Inflammatory macrophage (primary cell): ENCODE measurements at places on chromosomes 12 and 14.

- DNase-seq: no peak
Observed at GRCh38 chr14:24802236-24802635, 168.2 kb upstream of the GZMB start.

- no peak for DNase-seq
Observed at GRCh38 chr12:91240386-91241095, 57.9 kb upstream of the DCN start.

- DNase-seq: no peak
Observed at GRCh38 chr14:51738754-51739153, 87.0 kb downstream of the FRMD6 start.

DNA sequence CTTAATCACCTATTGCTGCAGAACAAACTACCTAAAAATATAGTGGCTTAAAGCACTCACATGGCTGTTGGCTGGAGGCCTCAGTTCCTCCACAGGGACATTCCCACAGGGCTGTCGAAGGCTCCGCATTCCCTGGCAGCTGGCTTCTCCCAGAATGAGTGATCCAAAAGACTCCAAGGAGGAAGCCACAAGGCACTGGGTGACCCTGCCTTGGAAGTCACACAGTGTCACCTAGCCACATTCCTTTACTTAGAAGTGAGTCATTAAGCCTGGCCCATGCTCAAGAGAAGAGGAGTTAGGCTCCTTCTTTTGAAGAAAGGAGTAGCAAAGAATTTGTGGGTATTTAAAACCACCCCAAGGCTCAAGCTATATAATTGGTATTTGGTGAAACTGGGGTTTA is 63.9 kb upstream of the MAP1LC3B2 start:
- DNase-seq: no peak

DNA sequence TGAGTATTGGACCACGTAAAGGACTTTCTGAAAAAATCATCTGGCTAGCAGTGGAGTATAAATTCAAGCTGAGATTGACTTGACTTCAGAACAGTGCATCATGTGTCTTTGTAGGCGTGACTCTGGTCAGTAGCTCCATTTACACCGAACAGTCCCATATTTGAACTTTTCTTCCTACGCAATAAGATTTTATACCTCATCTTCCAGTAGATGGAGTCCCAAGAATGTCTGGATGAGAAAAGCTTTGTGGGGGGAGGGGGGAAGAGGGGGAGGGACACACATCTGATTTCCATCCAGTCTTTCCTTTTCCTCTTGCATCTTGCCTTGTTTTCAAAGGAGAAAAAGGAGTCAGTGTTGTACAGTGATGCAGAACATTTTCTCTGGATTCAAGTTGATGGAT is 241.0 kb downstream of the EMP1 start:
- no peak for DNase-seq

DNA sequence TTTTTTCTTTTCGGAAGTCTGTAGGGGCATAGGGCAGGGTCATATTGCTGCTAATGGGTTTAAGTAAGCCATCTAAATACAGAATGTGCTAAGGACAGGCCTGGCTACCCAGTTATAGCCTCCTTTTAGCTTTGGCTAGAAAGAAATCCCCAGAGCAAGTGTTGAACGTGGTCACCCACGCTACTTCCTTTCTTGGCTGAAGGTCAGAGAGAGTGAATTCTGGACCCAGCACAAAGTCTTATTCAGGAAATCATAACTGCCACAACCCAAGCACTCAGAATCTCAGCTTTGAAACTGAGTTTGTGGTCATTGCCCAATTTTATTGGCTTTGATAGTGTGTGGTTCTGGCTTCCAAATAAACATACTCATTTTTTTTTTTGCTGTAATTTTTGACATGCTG is 542.1 kb upstream of the ATP2B1 start:
- peak; percentile 40 for DNase-seq
